Stimulated activated CD8-positive, alpha-beta memory T cell treated with anti-CD3 and anti-CD28 coated beads, Interleukin-4, amount 100 ng/mL, for 4 hours (primary cell): ENCODE measurements at places on chromosomes 6 and 20.

GRCh38 chr6:70033781-70034180 lies 167.4 kb downstream of the COL19A1 start:
- no peak for DNase-seq

DNA sequence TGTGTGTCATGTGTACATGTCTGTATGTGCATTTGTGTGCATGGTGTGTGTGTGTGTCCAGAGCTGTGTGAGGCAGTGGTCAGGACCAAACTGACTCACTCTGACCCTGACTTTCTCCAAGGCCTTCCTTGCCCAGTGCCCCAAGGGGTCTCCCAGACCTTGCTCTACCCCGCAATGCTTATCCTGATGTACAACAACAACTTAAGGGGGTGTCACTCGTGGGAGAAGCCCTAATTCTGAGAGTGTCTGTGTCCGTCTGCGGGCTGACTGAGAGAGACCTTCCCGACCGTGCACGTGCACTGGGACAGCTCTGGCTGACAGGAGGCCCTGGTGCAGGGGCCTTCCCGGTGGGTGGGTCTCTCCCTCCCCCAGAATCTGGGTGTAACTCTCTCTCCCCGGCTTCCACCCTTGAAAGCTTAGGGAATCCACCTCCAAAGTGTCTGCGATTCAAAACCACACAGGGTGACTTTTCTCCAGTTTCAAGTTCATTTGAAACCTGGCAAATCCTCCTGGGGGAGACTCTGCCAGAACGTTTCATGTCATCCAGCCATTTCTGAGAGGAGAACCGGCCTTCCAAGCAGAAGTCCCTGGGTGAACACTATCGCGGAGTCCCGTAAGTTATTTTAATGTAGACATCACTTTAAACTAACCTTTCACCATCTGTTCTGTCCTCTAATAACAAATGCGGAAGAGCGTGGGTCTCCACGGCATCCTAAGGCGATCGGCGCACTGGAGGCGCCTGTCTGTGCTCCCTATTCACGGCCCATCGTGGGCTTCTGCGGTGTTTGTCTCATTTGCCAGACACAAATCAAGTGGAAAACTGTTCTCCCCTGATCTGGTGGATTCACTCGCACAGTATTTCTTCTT lies 225.5 kb downstream of the TAF4 start:
- no peak for DNase-seq

- DNase-seq, result no peak
These were observed 218.4 kb upstream of the GGTLC1 start for GRCh38 chr20:24206995-24207394.

GRCh38 chr6:77638129-77638830 lies 14.6 kb upstream of the MEI4 start:
- no peak for DNase-seq

DNA sequence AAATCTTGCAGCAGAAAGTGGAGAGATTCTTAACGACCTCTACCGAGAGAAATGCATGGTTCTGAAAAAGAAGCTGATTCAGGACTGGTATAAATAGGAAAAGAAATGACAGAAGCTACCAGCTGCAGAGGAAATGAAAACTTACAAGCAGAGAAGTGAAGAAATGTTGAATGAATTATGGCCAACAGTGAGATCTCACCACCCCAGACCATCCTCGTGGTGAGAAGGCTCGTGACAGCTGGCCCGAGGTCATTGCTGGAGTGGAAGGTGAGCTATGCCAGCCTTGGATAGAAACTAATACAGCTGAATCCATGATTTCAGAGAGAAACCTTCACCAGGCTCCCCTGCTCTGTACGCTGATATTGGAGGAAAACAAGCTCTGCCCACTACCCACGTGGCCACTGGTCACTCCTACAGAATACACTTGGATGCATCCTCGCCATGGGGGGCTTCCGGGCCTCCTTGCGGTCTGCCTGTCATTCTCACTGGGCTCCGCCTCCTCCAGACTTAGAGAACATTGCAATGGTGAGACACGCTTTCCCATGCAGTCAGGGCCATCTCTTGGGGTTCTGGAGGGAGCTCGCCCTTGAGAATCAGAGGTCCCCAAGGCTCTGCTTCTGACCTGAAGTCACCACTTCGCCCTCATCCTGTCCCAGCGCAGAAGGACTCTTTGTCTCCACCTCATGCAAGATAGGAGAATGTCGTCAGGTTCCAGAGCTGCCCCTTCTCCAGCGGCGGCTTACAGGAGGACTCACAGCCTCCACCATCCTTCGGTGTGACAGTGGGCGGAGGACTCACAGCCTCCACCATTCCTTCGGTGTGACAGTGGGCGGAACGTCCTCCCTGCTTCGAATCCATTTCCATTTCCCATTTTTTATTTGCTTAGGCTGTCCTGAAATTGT lies 10.6 kb upstream of the TUBB2B start:
- no peak for DNase-seq

DNA sequence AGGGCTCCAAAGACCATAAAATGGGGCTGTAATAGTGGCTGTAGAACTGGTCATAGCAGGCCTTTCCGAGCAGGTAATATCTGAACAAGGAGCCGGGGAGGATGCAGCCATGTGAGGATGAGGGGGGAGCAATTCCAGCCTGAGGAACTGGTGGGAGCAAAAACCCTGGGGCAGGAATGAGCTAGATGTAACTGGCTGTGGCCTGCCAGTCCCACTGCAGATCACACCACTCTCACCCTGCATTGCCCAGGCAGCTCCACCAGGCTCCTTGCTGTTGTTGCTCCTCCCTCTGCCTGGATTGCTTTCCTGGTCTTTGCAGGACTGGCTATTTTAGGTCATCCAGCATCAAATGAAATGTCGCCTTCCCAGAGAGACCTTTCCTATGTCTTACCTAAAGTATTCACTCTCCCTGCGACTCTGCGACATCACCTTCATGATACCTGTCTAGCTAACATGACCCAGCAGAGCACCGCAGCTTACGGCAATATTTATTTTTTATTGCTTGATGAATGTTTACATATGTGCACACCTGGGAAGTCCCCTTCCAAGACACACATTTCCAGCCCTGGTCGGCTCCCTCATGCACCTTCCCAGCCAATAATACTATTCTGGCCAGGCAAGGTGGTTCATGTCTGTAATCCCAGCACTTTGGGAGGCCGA lies 2.4 kb upstream of the ZFP64 start:
- DNase-seq, result no peak

GRCh38 chr6:40880906-40881305 lies 158.1 kb downstream of the UNC5CL start:
- DNase-seq, result no peak

- no peak for DNase-seq
These were observed 3.1 kb upstream of the AKIRIN2 start for GRCh38 chr6:87705070-87705691.

DNA sequence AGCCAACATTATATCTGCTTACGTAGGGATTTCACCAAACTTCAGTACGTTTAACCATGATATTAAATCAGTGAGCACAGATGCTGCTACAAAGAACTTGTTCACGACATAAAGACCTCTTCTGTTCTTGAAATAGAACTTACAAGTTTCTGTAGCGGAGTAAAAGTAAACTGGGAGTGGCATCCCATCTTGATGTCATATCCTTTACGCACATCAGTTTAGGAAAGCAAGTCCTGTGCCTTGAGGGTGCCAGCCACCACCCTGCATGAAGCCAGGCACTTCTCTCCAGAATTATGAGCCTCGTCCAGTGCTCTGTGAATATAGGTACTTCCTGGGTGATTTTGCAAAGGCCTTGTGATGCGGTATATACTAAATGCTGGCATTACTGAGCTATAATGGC lies 122.6 kb downstream of the BTBD3 start:
- no peak for DNase-seq

GRCh38 chr6:84428300-84428907 lies 201.0 kb upstream of the CEP162 start:
- no peak for DNase-seq
